ENCODE measurements at places on chromosomes 1 and 21.

DNA sequence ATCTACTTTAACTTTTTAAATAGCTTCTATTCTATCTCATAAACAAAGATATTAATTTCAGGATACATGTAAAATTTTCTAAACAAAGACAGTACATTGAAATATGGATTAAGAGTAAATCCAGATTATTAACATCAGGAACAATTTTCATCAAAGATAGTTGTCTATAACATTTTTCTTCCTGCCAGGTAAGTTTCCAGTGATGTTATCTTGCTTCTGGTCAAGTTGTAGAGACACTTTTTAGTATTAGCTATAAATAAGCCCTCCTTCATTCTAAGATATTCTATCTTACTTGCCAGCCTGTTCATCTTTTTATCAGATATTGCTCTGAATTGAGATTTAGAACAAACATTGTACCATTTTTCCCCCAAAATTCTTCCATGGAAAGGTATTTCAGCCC, 94.4 kb upstream of the KCTD3 start:
- no peak for DNase-seq

GRCh38 chr1:205531191-205532025, 26.9 kb downstream of the CDK18 start:
- no peak for DNase-seq

- DNase-seq, result no peak
These were observed 2.3 kb downstream of the C1orf87 start for GRCh38 chr1:60071296-60071695.

- DNase-seq, result no peak
These were observed 389.5 kb downstream of the KIF26B start for GRCh38 chr1:245544236-245544635.

- DNase-seq, result no peak
These were observed 20.5 kb upstream of the PRDM15 start for GRCh38 chr21:41899426-41900202.

DNA sequence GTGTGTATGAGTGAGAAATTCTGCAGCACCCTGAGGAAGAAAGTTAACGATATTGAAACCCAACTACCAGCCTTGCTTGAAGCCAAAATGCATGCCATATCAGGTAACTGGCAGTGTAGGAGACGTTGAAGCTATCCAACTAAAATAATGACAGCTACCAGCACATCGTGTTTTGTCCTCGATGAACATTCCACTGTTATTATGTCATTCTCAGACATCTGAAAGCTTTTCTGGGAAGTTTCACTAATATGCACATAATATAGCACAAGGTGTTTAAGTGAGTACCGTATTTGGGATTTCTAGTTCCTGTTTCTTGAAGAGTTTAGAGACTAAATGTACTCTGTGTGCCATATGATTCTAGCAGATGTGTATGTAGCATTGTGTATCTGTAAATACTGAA, 173.5 kb downstream of the DISC1 start:
- no peak for DNase-seq

- DNase-seq, result no peak
These were observed 109.1 kb downstream of the OLFML2B start for GRCh38 chr1:161914595-161914994.

GRCh38 chr1:183391863-183392262, 26.3 kb downstream of the NMNAT2 start:
- DNase-seq, result no peak

- DNase-seq, result no peak
These were observed 24.2 kb downstream of the CYP4A22 start for GRCh38 chr1:47161298-47162040.

DNA sequence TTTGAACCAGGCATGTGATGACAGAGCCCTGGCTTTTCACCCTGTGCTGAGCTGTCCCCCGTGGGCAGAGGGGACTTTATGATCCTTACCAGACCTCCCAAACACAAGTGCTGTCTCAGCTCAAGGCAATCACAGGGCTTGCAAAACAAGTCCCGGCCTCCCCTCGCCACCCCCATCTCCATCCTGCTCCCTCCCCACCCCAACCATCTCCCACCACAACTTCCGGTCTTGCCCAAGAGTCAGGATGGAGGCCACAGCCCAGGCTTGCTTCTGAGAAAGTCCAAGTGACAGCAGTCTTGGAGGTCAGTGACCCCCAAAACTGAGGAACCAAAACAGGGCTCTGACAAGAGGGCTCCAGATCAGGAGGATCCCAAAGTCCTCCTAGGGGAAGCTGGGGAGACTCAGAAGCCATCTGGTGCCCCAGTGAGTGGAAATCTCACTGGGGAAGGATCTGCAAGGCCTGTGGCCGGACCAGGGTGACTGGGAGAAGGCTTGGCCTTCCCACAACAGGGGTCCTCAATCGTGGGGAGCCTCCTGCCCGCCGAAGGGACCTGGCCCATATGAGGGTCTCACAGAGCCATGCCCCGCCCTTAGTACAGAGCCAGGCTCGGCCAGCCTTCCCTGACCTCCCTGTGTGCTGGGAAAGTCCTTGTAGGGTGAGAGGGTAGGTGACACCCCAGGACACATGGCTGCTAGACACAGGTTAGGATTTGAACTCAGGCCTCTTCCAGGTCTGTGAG, 4.5 kb upstream of the SDC3 start:
- DNase-seq, result no peak

DNA sequence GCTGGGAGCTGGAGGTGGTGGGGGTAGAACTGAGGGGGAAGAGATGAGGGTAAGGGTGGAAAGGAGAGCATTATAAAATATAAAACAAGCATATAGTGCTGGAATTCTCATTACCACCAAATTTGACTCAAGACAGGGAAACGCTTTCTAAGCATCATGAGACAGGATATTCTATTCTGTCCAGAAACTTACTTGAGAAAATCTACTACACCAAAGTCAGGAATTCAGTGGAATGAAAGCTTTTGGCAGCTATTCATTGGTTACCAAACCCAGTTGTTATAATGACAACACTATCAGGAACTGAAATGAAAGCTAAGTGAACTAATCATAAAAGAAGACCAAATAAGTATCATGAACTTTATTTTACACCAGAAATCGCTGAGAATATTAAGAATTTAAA, 14.5 kb downstream of the AIDA start:
- DNase-seq, result no peak

All from NCI-H146 (cell line).